ENCODE measurements at places on chromosomes 11 and 22.

GRCh38 chr22:43042101-43042780 lies 27.3 kb upstream of the PACSIN2 start:
- DNase-seq: no peak

DNA sequence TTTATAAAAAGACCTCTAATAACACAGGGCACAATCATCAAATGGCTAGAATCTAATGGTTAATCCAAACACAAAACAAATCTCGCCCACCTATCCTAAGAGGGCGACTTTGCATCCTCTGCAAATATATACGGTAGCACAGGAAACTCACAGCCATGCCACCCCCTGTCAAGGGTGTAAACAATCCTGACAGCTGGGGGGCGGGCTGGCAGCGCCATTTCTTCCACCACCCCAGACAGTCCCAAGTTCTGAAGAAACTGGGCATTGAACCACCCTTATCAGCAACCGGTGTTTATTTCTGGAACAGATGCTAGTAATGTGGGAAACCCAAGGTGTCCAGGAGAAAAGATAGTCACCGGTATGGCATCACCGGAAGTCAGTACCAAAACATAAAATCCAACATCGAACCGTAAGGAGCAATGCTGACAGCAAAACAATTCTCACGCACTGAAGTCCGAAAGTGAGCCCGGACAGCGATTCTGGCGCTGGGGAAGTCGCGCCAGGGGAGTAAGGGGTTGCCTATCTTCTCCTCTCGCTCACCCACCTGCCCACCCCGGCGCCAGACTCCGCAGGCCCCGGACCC lies 825 bp downstream of the FBXO3 start:
- DNase-seq: no peak

DNA sequence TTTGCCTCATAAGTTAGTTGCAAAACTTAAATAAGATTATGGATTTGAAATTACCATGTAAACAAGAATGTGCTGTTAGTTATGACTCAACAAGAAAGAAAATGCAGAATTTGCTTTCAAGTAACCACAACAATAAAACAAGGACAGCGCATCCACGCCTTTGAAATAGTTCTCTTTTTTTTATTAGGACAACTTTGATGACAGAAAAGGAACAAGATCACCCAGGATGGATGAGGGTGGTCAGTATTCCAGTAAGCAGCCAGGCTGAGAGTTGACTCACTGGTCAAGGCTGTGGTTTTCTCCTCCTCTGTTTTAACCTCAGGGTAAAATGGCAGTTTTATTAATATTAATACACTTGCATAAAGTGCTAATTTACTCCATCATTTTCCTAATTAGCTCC lies 544.4 kb downstream of the OPCML start:
- no peak for DNase-seq

DNA sequence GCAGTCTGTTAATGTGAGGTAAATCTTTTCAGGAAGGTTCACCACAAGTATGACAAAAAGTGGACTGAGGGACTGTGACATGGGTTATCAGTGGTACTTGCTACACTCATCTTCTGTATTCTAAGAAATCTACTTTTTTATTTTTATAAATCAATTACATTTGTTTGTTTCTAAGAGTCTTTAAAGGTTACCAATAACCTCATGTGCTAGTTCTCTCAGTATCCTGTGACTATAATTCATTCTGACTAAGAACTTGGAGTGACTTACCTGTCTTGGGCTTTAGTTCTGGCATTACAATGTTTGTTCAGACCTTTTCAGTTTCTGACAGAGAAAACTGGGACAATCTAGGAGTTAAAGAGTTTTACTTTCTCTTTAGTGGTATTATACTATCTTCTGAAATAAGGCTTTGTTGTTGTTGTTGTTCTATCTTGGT lies 108.4 kb downstream of the PDE3B start:
- no peak for DNase-seq

- DNase-seq: no peak
Measured at GRCh38 chr11:79189601-79190000, 251.2 kb downstream of the TENM4 start.
